Stimulated activated CD8-positive, alpha-beta memory T cell treated with anti-CD3 and anti-CD28 coated beads, Interleukin-7, amount 100 ng/mL, for 1 hour (primary cell): ENCODE measurements at places on chromosomes 5 and 9.

GRCh38 chr9:15416880-15417279 is 5.8 kb upstream of the SNAPC3 start:
- DNase-seq: peak; percentile 14

DNA sequence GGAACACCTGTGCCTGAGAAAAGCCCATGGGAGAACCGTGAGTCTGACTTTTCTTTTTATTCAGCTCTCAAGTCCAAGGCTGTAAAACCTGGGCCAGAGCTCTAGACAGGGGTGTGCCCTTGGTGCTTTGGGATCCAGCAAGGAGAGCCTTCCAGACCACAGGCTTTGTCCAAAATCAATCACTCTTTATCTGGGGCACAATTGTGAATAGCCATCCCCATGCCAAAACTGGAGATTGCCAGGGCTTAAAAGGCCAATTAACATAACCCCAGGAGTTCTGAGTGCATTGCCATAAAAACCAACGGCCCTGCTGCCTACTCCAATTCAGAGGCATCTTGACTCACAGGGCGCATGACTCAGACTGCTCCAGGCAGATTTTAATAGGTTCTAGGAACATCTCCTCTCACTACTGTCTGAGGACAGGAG is 391.8 kb downstream of the ARHGEF28 start:
- DNase-seq: no peak

DNA sequence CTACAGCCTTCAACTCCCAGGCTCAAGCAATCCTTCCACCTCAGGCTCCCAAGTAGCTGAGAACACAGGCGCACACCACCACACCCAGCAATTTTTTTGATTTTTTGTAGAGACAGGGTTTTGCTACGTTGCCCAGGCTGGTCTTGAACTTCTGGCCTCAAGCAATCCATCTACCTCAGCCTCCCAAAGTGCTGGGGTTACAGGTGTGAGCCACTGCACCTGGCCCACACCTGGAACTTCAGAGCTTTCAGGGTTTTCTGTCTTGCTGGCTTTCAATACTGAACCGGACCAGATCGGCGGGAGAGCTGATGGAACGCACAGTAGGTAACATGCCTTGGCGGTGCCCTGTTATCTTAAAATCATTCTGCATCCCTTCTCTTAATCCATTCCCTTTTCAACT is 30.8 kb downstream of the IPPK start:
- no peak for DNase-seq

DNA sequence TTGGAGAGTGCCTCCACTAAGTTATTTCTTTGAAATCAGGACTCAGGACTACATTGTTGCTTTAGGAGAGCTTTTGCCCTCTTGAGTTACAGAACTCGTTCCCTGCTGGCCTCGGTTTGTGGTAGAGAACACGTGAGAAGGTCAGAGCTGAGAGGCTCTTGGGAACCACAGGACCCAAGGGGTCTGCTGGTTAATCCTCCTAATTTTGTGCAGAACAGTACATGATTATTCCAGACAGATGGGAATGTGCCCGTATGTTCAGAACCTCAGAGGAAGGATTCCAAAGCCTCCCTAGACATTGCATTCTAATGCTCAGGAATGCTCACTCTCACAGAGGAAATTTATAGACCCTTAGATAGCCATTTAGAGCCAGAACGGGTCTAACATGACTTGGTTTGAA is 25.2 kb upstream of the BASP1 start:
- DNase-seq: no peak

DNA sequence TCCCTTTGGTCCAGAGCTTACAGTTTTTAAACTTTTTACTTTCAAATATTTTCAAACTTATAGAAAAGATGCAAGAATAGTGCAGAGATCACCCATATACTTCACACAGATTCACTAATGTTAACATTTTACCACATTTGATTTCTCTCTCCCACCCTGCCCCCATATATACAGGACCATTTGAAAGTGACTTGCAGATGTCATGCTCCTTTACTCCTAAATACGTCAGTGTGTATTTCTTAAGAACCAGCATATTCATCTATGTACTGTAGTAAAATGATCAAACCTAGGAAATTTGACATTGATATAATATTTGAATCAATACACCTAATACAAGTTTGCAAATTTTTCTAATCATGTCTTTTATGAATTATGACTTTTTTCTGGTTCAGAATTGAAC is 100.4 kb upstream of the CHD1 start:
- DNase-seq: no peak

DNA sequence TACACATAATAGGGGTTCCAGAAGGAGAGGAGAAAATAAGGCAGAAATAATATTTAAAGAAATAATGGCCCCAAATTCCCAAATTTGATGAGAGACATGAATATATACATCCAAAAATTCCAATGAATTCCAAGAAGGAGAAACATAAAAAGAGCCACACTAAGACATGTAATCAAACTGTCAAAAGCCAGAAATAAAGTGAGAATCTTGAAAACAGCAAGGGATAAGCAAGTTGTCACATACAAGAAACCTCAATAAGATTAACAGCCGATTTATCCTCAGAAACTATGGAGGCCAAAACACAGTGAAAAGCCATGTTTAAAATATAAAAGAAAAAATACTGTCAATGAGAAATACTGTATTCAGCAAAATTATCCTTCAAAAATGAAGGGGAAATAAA is 14.5 kb downstream of the CATSPER3 start:
- no peak for DNase-seq

- no peak for DNase-seq
Measured at GRCh38 chr5:144774197-144774596, 603.5 kb downstream of the KCTD16 start.

DNA sequence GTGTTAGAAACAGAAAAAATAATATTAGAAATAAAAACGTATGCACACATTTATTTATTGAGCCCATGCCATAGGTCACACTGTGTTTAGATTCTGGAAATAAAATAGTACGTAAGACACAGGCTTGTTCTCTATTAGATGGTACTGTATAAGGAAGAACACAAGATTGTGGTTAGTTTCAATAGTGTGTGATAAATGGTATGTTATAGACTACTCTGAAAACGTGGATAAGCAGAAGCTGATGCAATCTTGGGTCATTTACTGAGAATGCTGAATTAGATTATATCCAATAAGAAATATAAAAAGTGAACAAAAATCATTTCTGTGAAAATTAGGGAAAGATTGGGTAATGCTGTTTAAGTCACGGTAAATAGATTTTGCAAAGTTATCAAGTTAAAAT is 1456.4 kb upstream of the ACO1 start:
- no peak for DNase-seq

GRCh38 chr9:28190981-28191380 is 617.7 kb upstream of the C9orf72 start:
- DNase-seq: no peak

DNA sequence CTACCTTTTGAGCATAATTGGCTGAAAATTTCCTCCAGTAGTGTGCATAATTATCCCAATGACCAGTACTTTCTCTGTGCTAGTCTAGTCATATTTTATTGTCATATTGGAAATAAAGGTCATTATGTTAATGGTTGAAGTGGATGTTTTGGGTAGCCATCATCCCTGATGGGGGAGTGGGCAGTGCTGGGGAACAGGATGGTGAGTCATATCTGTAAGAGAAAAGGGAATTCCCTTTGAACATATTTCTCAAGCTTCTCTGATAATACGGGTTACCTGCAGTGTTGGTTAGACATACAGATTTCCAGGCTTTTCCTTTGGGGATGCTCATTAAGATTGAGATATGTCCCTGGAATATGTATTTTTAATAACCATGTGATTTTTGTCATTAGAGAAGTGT is 33.3 kb upstream of the SPATA31D4 start:
- DNase-seq: no peak

GRCh38 chr9:91776409-91777291 is 173.4 kb downstream of the ROR2 start:
- no peak for DNase-seq

DNA sequence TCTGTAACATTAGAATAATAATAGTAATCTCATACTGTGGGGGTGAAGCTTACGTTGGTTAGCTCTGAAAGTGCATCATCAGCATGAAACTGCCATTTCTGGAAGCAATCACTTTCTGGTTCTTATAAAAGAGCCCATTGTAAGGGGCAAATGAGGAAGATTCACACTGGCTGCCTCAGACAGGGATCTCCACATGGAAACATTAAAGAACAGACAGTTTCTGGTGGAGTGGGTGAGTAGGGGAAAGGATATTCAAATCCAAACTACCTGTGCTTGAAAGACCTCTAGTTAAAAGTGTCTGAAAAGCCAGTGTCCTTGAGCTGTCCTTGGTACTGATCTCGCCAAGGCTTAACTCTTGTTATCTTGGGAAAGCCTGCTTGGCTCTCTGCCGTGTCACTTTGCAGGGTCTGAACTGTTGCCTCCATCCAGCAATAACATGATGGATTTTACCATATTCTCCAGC is 19.1 kb upstream of the SLC31A2 start:
- DNase-seq: no peak

DNA sequence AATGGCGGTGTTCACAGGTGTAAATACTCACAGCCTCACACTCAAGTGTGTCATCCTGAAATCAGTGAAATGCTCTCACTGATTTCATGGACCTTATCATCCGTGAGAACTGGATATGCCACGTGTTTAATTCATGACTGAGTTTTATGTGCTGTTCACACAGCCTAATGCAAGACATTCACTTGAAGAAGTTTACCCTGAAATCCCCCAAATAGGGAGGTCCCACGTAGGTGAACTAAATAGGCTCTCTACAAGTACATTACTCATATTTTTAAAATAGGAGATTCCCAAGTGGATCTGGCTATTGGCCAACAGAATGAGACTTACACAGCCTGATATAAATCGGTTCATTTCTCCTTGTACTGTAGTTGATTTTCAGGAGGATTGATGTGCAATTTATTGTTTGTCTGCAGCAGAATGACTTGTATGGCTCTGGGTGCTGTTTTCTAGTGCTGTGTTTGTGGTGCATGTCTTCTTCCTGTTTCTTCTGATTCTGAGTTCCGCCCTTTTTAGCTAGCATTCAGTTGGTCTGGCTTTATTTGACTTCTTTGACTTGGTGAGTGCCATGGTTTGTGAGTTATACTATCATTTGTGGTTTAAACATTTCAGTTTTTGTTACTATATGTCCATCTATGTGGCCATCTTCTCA is 25.1 kb downstream of the TRIO start:
- no peak for DNase-seq

GRCh38 chr5:77568082-77568481 is 70.4 kb downstream of the OTP start:
- no peak for DNase-seq
